Stimulated activated CD8-positive, alpha-beta memory T cell treated with anti-CD3 and anti-CD28 coated beads, Interleukin-4, amount 100 ng/mL, for 1 hour (primary cell): ENCODE measurements at places on chromosomes 5 and 9.

DNA sequence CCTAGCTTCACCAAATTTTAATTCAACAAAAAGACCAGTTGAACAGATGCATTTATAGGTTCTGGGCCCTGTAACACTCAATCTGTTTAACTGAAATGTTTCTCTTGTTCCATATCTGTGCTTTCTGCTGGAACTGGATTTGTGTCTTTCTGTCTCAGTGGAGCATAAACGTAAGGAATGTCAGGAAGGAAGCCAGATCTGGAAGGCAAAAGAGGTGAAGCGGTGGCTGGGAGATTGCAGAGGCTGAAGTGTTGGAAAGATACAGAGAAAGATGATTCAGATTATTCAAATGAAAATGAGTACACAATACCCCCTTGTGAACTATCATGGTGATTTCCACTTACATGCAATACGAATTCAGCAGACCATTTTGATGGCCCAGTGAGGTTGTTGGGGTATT lies 406.8 kb downstream of the BRINP1 start:
- DNase-seq: no peak

GRCh38 chr9:121573717-121574485 lies 74.3 kb upstream of the GGTA1 start:
- no peak for DNase-seq

- no peak for DNase-seq
Measured at GRCh38 chr5:132466433-132467286, 23.9 kb downstream of the IRF1 start.

- no peak for DNase-seq
Measured at GRCh38 chr9:33628865-33629410, 104.9 kb downstream of the ANKRD18B start.

- no peak for DNase-seq
Measured at GRCh38 chr9:132461281-132461896, 51.4 kb downstream of the CFAP77 start.

DNA sequence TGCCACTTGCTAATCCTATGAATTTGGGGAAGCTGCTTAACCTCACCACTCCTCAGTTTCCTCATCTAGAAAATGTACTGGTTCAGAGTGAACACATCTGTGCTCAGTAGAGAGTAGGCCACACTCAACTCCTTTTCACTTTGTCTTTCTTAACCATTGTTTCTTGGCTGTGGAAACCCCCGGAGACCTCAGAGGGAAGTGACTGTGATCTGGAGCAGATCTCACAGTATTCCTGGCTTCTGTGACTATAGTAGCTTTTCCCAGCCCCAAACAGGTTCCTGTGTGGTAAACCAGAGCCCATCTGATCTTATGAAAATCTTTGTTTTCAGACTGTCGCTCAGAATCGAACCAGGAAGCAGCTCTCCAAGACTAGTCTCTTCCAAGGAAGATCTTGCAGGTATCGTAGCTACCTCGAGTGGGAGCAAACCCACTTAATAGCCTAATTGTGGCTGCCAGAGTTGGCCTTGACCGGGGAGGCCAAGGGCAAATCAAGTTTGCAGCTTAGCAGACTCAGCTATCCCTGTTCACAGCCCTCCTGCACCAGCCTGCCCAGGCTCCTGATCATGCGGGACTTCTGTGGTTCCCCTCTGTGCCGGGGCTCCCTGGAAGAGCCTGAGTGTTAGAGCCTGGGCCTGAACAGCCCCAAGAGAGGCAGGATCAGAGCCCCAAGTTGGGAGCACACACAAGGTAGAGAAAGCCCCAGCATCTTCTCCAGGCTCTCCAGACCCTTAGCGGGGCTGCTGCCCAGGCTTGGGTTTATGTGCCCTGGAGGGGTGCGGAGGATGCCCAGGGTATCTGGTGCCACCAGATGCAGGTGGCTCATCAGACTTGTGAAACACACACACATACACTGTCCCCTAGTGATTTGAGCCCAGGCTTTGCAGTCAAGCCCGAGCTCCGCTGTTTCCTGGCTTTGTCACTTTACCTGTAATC lies 52.2 kb upstream of the ANGPTL2 start:
- no peak for DNase-seq

DNA sequence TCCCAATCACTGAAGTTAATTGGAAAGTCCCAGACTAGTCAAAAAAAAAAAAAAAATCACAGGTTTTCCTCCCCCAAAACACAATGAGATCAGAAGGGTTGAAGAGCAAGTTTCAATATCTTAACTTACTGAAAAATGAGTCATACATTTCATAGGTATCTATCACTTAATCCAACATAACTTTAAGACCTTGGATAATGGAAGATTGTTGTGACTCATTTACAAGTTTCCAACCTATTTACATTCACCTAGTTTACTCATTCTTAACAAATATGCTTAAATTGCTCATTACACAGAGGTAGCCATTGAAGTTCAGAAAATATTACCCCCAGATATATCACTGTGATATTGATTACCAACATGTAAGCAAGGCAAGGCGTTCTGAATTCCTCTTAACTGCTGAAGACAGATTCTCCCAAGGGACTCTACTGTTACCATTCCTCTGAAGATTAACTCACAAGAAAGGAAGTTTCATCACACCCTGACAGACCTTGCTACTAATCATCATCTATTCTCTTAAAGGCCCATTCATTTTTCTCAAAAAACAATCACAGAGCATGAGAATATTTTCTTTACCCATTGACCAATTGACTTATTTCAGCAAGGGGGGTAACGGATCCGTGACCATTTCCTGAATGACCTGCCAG lies 563.8 kb downstream of the TLE1 start:
- no peak for DNase-seq

GRCh38 chr9:132234535-132234934 lies 72.7 kb downstream of the NTNG2 start:
- DNase-seq: no peak

- no peak for DNase-seq
Measured at GRCh38 chr5:3336666-3337065, 259.0 kb upstream of the IRX1 start.

- no peak for DNase-seq
Measured at GRCh38 chr9:127181595-127182190, 59.3 kb upstream of the ANGPTL2 start.

- no peak for DNase-seq
Measured at GRCh38 chr9:28820741-28821140, 1247.5 kb upstream of the C9orf72 start.

- no peak for DNase-seq
Measured at GRCh38 chr9:31623511-31623910, 760.9 kb upstream of the ACO1 start.

DNA sequence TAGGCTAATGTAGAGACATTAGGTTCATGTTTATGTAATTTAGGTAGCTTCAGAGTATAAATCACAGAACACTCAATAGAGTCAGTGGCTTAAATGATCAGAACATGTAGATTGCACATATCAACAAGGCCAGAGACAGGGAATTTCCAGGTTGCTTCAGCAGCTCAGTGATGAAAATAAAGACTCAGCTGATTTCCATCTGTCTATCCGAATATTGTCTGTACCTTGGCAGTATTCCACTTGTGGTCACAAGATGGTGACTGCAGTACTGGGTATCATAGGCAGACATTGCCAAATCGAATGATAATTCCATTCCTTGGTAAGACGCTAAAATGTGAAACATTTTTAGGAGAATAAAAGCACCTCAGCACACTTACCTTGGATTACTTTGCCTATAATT lies 702.2 kb downstream of the MAT2B start:
- DNase-seq: no peak

GRCh38 chr5:128800377-128800776 lies 164.9 kb upstream of the SLC27A6 start:
- DNase-seq: no peak
